ENCODE measurements at places on chromosomes 5 and 9.

- no peak for DNase-seq
Measured at GRCh38 chr9:30775236-30775635, 1609.2 kb upstream of the ACO1 start.

DNA sequence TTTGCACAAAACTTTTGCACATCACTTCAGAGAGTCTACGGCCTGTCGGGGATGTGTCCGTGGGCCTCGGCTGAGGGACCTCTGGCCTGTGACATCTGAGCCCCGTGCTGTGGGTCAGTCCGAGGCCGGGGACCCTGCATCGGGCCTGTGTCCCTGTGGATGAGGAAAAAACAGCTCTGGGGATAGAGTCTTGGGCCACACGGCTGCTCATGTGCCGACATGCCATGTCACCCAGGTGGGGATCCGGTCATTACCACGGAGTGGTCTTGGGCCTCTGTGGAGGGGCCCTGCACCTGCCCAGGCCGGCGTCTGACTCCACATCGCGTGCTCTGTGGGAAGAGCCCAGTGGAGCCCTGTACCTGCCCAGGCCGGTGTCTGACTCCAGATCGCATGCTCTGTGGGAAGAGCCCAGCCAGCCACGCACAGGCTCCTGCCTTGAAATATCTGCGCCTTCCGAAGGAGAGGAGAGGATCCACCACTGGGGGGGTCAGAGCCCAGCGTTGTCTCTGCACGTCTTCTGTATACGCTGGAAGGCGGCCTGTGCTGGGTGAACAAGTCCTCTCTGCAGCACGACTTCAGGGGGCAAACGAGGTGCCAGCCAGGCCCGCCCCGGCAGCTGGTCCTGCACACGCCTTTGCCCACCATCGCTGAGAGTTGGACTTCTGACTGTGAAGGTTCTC lies 27.5 kb upstream of the IRX4 start:
- DNase-seq = no peak

- DNase-seq = no peak
Measured at GRCh38 chr5:152437866-152438265, 32.8 kb upstream of the NMUR2 start.

DNA sequence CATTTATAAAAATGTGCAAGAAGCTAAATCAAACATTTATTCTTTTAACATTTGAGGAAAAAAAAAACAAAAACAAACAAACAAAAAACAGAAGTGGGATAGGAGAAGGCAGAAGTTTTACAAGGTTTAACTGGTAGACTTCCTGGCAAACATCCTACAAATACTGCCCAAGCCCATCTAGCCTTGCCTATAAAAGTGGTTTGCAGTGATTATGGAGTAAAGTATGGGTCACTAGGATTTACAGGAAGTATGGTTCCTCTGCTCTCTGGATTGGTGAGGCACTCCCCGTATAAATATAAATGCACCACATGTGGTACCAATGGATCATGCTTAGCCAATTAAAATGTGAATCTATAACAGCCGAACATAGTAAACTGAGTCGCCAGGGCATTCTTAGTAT lies 291.9 kb downstream of the EDIL3 start:
- no peak for DNase-seq

GRCh38 chr9:107484117-107484723 lies 5.3 kb downstream of the KLF4 start:
- peak; percentile 69 for DNase-seq

DNA sequence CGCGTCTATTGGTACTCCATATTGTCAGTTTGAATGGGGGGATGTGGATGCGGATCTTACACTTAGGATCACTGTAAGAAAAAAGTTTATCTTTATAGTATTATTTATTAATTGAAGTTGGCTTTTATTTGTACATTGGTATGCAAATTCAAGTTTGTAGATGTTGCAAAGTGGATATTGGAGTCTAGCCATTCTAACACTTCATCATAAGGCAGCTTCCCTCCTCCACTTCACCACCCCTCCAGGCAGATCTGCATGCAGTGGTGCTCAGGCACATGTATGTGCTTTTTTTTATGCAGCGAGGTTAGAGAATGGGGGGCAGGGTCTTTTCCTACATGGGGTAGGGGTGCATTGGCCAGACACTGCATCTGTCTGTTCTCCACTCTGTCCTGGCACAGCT lies 84.3 kb downstream of the IQGAP2 start:
- DNase-seq = no peak

GRCh38 chr9:107875571-107875980 lies 386.0 kb upstream of the KLF4 start:
- no peak for DNase-seq

GRCh38 chr5:96302174-96302738 lies 130.8 kb downstream of the PCSK1 start:
- no peak for DNase-seq

GRCh38 chr5:96931605-96932004 lies 4.3 kb upstream of the LNPEP start:
- DNase-seq = no peak

GRCh38 chr5:162607879-162608278 lies 540.3 kb downstream of the GABRG2 start:
- DNase-seq = no peak

GRCh38 chr5:117624201-117624600 lies 1049.6 kb upstream of the SEMA6A start:
- DNase-seq = no peak

DNA sequence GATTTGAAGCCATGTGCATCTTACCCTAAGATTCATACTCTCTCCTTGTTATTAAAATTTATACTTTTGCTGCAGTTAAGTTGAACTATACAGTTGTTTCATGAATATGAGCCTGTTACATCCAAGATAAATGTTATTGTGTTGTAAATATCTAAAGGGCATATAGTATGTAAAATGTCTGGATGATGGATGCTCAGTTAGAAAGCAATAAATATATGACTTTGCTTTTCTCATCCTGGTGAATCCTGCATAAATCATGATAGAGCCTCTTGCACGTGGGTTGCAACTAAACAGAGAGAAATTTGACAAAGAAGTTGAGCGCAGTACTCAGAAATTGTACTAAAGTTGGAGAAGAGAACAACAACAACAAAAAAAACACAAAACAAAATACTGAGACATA lies 99.5 kb downstream of the PRDM9 start:
- no peak for DNase-seq

GRCh38 chr5:57676222-57677098 lies 193.8 kb upstream of the ACTBL2 start:
- DNase-seq = no peak

DNA sequence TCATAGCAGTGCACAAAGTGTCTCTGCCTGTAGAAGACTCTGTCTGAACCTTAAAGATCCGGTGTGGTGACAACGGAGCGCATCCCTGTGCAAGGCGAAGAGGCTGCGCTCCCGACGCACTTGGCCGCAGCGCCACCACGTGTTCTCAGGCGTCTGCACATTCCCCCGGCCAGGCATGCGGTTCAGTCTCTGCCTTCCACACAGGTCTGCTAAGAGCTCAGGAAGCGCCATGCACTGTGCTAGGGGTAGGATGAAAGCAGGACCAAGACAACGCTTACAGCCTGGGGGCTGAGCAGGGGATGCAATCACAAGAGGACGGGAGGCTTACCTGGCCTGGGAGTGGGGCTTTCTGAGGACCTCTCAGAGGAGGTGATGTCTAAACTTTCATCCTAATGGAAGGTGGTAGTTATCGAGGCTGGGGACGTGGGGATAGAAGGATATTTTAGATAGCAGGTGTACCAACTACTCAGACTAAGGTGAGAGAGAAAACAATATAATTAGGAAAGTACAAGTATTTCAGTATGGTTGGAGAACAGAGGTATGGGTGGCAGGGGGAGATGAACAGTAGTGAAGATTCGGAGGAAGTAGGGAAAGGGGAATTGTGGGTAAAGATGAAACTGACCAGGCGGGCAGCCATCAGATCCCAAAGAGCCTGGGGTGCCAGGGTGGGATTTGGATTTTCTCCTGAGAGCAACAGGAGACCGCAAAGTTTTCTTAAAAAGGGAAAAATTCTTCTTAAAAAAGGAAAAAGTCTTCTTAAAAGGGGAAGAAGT lies 13.3 kb downstream of the CAPSL start:
- DNase-seq = peak; percentile 42

DNA sequence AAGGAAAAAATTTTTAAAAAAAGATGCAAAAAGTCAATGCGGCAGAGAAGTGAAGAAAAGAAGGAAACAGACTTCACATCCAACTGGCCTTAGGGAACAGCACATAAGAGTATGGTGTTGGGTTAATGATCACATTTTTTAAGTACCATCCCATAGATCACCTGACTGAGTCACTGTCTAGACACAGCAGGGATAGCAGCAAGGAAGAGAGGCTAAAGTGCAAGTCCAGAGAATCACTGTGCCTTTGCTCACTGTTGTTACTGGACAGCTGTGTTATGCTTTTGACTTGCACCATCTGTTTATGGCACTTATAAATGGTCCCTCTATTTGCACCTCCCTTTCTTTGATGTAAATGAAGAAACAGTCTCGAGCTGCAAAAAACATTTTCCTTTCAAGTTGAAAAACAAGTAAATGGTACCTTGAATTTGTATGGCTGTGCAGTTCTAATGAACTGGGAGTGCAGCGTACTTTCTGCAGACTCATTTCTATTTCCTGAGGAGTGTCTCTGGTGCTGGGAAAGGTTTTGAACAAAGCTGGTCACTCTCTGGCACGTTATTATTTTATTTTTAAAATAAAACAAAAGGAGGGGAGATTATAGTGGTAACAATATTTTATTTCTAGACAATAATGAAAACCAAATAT lies 84.2 kb downstream of the TRPM6 start:
- DNase-seq = peak; percentile 8

DNA sequence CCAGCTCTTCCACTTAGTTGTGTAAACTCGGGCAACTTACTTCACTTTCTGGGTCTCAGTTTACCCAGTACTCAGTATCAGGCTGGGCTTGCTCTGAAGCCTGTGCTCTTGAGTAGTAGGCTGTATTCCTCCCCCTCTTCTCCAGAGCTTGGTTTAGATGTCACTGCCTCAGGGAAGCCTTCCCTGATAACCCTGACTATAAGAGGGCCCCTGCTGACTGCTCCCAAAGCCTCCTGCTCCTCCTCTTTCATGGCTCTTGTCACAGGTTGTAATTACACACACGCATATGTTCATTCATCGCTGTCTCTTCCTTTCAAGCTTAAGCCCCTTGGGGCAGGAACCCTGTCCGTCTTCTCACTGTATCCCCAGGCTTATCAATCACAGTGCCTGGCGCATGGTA lies 140.2 kb downstream of the RGS3 start:
- DNase-seq = no peak

GRCh38 chr5:142929587-142929986 lies 159.4 kb downstream of the ARHGAP26 start:
- DNase-seq = no peak

- DNase-seq = no peak
Measured at GRCh38 chr5:133050521-133050920, 1.3 kb upstream of the HSPA4 start.

- no peak for DNase-seq
Measured at GRCh38 chr5:38718771-38719391, 126.9 kb upstream of the OSMR start.

DNA sequence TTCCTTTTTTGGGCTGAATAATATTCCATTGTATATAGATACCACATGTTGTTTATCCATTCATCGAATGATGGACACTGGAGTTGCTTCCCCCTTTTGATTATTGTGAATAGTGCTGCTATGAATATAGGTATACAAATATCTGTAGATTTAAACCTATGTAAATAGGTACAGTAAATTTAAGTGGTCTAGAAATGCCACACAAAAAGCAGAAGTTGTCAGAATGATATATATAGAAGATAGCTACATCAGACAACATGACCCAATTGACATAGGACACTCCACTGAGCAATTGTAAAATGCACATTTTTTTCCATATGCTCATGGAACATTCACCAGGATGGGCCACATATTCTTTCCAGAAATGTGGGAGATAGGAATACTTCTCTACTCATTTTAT lies 77.6 kb downstream of the SMIM15 start:
- no peak for DNase-seq

DNA sequence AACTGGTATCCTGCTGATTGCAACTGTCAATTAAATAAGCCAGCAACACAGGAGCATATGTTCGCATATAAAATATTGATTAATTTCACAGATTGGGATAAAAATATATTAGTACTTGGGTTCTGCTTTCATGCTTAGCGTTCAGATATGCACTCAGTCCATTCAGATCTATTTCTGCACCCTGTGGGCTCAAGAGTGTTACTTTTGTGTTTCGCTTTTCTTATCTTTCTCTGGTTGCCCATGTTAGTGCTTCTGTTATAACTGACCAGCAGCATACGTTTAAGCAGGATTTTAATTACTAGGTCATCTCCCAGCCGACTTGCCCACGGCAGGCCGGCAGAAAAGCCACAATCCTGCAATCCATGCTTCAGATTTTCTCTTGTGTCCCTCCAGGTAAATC lies 289.1 kb downstream of the EBF1 start:
- DNase-seq = no peak

DNA sequence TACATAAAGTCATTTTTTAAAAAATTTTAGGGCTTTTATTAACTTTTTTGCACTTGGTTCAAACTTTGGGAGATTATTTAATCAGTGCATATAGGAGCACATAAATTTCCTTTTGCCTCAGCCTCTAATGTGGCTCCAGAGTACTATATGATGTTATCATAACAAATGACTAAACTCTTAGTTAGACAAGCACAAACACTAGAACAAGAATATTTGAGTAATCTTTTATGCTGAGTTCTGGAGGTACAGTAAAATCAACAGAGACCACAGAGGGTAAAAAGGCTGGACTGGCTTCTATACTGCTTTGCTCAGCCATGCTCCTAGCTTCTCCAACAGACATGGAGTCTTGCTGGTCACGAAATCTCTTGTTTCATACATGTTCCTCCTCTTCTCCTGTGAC lies 52.5 kb upstream of the SGCD start:
- no peak for DNase-seq

GRCh38 chr5:76804266-76804665 lies 14.6 kb upstream of the F2RL1 start:
- DNase-seq = no peak

GRCh38 chr9:15158064-15158463 lies 149.0 kb downstream of the TTC39B start:
- DNase-seq = no peak

DNA sequence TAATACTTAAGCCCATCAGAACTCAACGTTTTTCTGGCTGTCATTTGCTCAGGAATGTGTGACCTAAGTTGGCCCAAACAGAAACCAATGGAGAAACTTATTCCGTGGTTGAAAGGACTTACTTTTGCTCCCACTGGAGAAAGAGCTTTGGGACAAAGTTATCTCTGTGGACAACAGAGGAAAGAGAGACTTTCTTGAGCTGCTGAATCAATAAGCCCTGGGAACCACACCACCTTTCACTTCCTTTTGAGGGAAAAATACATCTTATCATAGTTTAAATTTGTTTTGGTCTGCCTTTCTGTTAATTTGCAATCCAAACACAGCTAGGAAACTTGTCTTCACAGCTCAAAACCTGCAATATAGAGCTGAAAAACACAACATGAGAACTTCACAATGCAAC lies 62.8 kb upstream of the VCAN start:
- DNase-seq = no peak
